Skeletal muscle cell (primary cell): ENCODE measurements at places on chromosomes 5 and 9.

GRCh38 chr5:132829742-132830435 lies 558 bp downstream of the SHROOM1 start:
- DNase-seq = no peak

GRCh38 chr5:158875272-158875679 lies 224.4 kb downstream of the EBF1 start:
- DNase-seq = no peak

GRCh38 chr5:121706686-121707085 lies 145.0 kb upstream of the FTMT start:
- no peak for DNase-seq

DNA sequence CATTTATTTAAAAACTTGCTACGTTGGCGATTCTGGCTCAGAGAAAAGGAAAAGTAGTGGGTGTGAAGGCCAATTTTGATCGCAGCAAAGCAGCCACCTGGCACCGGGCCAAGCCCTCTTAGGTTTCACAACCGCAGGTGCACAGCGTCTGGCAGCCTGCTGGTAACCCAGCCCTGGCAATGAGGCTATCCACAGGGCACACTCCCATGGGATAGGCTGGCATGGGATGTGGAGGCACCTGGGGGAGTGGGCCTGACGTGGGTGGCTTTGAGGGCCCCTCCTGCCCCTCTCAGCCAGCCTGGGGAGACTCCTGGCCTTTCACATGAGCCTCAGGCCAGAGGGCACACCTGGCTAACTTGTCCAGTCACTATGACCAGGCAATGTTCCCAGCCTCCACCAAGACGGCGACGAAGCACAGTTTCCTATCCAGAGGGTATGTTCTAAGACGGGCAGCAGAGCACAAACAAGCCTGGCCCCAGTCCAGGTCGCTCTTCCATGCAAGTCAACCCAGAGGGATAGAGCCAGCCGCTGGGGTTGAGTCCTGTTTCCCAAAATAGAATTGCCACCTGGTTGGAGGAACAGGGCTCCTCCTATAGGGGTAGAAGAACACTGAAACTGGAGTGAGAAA lies 19.0 kb downstream of the CMBL start:
- DNase-seq = no peak

GRCh38 chr9:22037954-22038690 lies 29.0 kb upstream of the CDKN2B start:
- no peak for DNase-seq

DNA sequence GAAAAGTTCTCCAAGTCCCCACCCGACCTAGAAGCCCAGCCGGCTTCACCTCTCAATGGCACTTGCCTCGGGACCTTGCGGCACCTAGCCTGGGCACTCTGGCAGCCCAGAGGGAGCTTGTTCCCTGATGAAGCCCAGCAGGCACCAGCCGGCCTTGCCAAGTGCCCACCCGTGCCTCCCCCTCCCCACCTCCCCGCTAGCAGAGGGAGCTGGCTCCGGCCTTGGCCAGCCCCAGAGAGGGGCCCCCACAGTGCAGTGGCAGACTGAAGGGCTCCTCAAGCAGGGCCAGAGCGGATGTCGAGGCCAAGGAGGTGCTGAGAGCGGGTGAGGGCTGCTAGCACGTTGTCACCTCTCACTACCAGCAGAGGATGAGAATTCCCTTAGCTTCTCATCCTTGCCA lies 37.6 kb upstream of the CAVIN4 start:
- no peak for DNase-seq

GRCh38 chr9:136474974-136475865 lies 7.6 kb downstream of the SEC16A start:
- no peak for DNase-seq

GRCh38 chr9:21443849-21444625 lies 3.8 kb downstream of the IFNA1 start:
- no peak for DNase-seq

GRCh38 chr9:136902259-136902821 lies 16.0 kb downstream of the TRAF2 start:
- DNase-seq = no peak

DNA sequence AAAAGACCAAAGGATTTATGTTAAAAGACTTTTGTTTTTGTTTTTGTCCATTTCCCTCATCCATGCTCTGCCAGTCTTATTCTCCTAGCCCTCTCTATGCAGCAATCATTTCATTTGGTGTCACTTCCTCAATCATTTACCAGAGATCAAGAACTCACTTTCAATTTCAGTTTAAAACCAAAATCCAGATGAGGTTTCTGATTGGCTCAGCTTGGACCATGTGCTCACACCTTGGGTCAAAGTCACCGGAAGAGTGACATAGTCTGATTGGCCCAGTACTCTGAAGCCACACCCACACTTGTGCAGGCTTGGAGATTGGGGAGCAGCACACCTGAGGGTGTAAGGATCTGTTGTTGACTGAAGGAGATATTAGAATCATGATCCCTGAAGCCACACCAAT lies 79.6 kb downstream of the TLR4 start:
- no peak for DNase-seq

- DNase-seq = no peak
Measured at GRCh38 chr9:98383758-98384157, 128.3 kb upstream of the TBC1D2 start.
